ENCODE measurements at places on chromosomes 12 and 14. TPM values are rescaled to one million over a fixed set of nuclear protein-coding genes. Genes with fewer than 3 reads are reported as not detected.

The HOXC4 gene
- total RNA-seq: 4.0 TPM

The TAS2R10 gene
- total RNA-seq: not detected

The HOXC11 gene
- 0.51 TPM for total RNA-seq

The LMNTD1 gene
- not detected for total RNA-seq

The CLMN gene
- total RNA-seq: 4.6 TPM

The PTPN6 gene
- 10.3 TPM for total RNA-seq

The ACOT4 gene
- total RNA-seq: 2.1 TPM

The IL26 gene
- not detected for total RNA-seq

The KRT74 gene
- not detected for total RNA-seq

The LRTM2 gene
- not detected for total RNA-seq

The RNASE1 gene
- total RNA-seq: 0.35 TPM

The C12orf54 gene
- not detected for total RNA-seq

The G2E3 gene
- 17.1 TPM for total RNA-seq

The HHIPL1 gene
- total RNA-seq: 0.25 TPM

The TAS2R14 gene
- 0.83 TPM for total RNA-seq

The DHH gene
- total RNA-seq: not detected
